Activated CD4-positive, CD25-positive, alpha-beta regulatory T cell treated with anti-CD3 and anti-CD28 coated beads, Interleukin-2, amount 50 U/mL, for 24 hours (primary cell): ENCODE measurements at places on chromosomes 3 and 15.
A peak's percentile ranks its signal among the peaks of the same experiment; 100 is the strongest.

DNA sequence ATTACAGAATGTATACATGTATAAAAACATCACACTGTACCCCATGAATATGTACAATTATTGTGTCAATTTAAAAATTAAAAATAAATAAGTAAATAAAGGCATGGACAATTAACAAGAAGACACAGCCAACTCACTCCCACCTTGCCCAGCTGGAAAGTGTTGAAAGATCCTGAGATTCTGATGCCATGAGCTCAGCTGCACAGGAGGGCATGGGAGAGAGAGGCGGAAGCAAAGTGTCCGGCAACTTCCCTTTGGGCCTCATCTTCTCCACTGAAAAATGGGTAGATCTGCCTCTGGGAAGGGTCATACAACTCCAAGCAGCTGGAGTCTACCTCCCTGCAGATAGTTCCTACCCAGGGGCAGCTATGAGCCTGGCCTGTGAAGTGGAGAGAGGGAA is 277.3 kb downstream of the UACA start:
- no peak for ATAC-seq

GRCh38 chr3:184039414-184039813 is 7.9 kb downstream of the HTR3D start:
- ATAC-seq: no peak

- ATAC-seq: no peak
These were observed 218.2 kb downstream of the P3H2 start for GRCh38 chr3:189902230-189903186.

DNA sequence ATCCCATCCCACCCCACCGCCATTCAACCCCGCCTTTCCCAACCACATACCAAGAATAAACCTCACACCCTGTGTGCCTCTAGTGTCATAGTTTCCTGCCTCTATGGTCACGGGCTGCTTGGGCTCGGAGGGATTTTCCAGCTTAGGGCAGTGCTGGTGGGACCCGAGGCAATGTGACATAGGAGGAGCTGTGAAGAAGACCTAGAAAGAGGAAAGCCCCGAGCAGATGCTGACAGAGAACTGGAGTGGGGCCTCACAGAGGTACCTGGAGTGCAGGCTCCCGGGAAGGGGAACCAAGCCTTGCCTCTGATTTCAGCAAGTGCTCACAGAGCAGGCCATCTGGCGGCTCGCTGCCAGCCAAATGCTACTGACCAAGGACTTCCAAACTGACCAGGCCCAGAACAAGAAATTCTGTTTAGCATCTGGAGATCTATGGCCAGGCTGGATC is 27.5 kb downstream of the BHLHE40 start:
- peak; percentile 80 for ATAC-seq

DNA sequence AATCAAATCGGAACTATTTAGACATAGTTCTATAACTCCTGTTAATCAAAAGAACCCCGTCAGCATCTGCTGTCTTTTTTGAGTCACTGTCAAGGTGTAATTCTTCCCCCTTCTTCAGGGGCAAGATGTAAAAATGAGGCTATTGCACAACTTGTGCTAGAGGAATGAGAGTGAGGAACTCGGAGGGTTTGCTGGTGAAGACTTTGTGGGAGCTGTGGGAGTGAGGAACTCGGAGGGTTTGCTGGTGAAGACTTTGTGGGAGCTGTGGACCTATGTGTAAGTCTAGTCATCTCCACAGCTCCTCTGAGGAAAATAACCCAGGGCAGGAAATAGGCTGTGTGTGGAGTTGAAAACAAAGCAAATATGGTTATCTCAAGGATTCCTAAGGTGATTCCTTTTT is 2.5 kb upstream of the CERS3 start:
- no peak for ATAC-seq

DNA sequence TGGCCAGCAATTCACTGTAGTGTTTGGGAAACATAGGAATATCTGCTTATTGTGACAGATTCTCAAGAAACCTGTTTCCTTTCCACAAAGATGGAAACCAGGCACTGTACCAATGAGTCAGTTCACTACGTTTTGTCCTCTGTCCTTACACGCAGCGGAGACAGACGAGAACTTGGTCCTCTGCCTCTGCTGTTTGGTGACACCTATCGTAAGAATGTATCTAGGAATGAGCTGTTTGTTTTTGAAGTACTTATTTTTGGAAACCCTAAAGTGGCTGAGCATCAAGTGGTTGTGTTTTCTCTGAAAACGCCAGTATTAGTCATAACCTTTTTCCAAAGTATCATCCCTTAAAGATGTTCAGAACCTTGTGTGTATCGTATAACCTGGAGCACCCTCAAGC is 93.0 kb downstream of the PGPEP1L start:
- ATAC-seq: no peak

GRCh38 chr3:11629716-11630115 is 14.0 kb downstream of the VGLL4 start:
- no peak for ATAC-seq

- ATAC-seq: no peak
These were observed 149.5 kb downstream of the GREM1 start for GRCh38 chr15:32867313-32867626.

DNA sequence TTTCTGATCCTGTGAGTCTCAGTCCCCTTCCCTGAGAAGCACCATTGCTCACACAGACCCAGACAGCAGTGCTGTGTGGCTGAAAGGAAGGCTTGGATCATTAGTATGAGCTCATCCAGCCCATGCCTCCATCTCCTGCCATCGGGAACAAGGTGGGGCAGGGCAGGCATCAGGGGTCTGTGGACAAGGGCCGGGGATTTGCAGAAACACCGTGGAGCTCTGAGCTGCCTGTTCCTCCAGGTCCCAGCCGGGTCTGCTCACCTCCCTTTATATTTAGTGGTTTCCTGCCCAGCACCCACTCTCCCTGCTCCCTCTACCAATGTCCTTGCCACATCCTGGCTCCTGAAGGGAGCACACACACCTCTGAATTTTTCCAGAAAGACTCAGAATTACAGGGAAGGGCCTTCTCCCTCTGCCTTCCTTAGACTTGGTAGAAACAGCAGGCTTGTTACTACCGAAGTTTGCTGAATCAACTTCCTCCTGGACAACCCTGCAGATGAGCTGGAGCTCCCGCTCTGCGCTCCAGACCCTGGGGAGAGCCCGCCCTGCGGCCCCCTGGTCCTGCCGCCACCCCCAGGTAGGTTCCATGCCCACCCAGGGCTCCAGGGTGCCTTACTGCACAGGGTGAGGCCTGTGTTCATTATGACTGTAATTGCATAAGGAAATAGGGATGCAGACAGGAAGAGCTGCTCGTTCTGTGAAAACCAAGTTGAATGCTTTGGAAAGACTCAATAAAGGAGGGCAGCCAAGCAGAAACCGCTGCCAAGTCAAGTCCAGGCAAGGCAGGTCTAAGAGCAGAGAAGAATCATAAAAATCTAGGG is 128.1 kb downstream of the NSMCE3 start:
- no peak for ATAC-seq

DNA sequence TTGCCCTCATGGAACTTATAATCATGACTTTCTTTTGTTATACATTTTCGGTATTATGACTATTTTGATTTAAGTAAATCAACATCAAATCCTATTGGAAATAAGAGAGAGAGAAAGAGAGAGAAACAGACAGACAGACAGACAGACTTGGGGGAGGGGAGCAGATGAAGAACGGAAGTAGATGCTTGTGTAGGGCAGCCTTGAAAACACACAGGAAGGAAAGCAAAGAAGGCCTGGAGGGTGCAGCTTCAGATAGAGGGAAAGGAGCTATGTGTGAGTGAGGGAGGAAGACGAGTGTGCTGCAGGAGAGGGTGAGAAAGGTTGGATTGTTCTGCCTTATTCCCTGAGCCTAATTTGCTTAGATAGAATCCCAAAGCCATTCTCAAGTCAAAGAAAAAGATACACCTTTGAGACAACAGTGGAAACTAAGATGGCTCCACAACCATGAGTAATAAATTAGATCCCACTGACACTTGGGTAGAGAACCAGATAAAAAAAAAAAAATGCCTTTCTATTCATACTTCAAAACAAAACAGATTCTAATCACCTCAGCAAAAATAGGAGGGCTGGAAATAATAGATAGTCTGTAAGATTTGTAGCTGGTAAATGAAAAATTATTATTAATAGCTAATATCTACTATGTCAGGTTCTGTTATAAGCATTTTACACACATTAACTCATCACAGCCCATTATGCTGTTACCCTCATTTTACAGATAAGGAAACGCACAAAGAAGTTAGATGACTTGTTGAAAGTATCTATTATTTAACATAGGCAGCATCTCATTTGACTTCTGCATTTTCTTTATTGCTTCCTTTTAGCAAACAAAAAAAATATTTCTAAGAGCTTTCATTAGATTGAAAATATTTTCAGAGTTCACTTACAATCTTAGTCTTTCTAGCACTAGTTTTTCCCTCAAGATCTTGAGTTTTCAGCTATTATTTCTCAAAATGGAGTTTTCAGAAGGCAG is 214.1 kb downstream of the TNIK start:
- ATAC-seq: no peak

GRCh38 chr3:196553551-196553950 is 14.8 kb downstream of the WDR53 start:
- ATAC-seq: no peak

DNA sequence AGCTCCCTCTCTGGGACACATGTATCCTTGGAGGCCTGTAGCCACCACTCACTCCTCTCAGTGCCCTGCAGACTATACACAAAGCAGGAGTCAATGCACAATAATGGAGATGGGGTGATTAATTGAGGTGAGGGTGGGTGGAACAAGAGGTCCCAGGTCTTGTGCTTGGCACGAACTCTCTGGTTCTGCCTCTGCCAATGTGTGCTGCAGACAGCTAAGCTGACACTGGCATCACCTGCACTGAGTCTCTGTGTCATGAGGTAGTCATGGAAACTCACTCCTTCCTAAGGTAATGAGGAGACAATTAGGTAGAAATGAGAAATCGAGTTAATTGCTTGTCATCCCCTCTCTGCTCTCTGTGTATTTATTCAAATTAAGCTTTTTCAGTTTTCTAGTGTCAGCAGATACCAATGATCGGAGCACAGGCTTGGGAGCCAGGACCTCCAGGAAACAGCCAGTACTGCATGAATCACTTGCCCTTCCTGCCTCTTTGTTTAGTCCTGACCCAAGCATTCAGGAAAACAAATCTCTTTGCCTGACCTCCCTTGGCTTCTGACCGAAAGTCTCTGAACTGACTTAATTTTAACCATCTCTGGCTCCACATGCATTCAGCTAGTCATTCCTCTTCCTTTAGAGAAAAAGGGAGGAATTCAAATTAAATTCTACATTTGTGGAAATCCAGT is 56.7 kb downstream of the DRD3 start:
- ATAC-seq: peak; percentile 74

DNA sequence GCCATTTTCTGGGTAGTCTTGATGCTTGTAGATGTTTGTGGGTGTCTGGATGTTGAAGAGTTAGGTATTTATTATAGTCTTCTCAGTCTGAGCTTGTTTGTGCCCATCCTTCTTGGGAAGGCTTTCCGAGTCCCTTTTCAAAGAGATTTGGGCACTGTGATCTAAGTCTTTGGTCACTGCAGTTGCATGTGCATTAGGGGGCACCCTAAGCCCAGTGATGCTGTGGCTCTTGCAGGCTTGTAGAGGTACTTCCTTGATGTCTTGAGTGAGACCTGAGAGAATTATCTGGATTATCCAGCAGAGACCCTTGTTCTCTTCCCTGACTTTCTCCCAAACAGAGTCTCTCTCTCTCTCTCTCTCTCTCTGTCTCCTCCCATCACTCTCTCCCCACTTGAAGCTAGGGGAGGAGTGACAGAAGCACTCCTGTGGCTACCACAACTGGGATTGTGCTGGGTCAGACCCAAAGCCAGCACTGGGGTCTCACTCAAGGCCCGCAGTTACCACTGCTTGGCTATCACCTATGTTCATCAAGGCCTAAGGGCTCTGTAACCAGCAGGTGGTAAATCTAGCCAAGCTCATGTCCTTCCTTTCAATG is 68.5 kb downstream of the TMCO5A start:
- ATAC-seq: no peak

GRCh38 chr3:102183623-102184022 is 251.2 kb upstream of the ZPLD1 start:
- ATAC-seq: no peak

DNA sequence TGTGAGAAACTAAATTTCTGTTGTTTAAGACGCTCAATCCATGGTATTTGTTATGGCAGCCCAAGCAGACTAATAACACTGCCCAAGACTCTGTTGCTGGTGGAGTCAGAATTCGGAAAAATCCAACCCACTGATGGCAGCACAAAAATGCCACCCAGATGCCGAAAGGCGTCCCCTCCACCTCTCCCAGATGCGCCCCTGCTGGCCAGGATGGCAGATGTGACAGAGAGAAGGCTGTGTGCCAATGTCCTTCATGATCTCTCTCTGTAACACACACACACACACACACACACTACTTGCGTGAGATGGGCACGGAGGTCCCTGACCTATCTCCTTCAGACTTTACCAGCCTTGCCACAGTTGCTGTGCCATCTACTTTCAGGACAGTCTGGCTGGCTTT is 10.9 kb upstream of the LYSMD4 start:
- no peak for ATAC-seq

DNA sequence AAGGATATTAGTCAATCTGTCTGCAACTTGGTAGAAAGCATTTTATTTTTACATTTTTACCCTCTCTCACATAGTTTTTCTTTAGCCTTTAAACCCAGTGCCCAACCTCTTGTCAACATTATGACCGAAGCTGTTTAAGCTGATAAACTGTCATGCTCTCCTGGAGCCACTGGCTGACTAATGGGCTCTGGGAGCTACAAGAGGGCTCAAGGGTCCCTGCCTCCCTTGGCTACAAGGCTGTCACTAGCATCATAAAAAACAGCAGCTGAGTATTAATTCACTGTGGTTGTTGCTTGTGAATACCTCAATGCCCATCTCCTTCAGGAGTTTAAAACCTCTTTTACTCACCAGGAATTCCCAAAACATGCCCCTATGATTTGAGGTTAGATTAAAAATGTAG is 237.9 kb downstream of the ZMAT3 start:
- no peak for ATAC-seq

- no peak for ATAC-seq
These were observed 56.1 kb upstream of the CMSS1 start for GRCh38 chr3:99761415-99762165.

- ATAC-seq: no peak
These were observed 118.5 kb upstream of the SLC25A36 start for GRCh38 chr3:140823106-140823505.

DNA sequence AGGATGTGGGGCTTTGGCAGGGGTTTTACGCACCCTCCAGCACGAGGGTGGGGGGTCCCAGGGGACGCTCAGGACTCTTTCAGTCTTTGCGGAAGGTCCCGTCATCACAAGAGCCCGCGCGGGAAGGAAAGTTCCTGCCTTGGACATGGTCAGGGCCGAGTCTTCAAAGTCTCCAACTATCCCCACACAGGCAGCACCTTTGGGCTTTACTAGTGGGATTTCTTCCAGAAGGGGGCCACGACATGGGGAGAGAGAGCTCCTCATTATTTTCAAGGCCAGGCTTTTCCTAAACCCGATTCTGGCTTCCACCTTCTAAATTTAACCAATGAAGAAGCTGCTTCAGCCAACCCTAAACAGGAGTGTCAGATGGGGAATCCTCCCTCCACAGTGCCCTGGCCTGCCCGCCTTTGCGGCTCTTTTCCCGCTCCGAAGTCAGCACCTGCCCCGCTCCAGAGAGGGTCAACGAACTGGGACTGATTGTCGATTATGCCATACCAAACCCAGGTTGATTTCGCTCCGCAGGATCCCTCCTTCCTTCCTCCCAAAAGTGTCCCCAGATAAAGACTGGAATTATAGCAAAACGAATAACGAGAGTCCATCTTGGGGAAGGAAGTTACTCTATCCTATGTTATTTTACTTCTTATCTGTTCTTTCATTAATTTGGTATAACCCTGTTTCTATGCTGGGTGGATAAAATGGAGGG is 11.0 kb downstream of the SHOX2 start:
- no peak for ATAC-seq

- ATAC-seq: no peak
These were observed 14.9 kb downstream of the DPH3 start for GRCh38 chr3:16249886-16250285.

GRCh38 chr3:162699291-162699690 is 1202.7 kb downstream of the OTOL1 start:
- ATAC-seq: no peak
